GM10248 (cell line): ENCODE measurements at places on chromosomes 16 and 17.

- DNase-seq: no peak
Measured at GRCh38 chr17:50638966-50639713, 4.5 kb downstream of the ABCC3 start.

DNA sequence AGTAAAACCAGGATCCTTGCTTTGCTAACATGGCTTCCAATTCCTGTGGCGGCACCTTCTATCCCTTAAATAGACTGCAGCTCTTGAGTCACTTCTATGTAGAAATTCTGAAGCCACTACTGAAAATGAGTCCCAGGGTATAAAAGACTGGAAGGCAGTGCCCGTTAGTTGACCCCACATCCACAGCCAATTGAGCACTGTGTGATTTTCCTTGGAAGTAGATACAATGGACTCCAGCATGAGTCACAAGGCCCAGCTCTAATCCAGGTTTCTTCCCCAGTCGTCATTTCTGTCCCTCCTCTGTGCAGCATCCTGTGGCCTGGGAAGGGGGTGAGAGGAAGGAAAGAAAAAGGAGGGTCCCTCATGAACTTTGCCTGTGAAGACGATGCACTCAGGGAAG, 69.5 kb downstream of the HLF start:
- DNase-seq: no peak

GRCh38 chr16:75216127-75216526, 2.7 kb upstream of the CTRB1 start:
- DNase-seq: no peak

- DNase-seq: no peak
Measured at GRCh38 chr17:4008441-4009185, 44.4 kb upstream of the ATP2A3 start.

- no peak for DNase-seq
Measured at GRCh38 chr16:2776500-2777139, 460 bp downstream of the ELOB start.
